ENCODE measurements at places on chromosomes 5 and 9. TPM values are rescaled to one million over a fixed set of nuclear protein-coding genes. Genes with fewer than 3 reads are reported as not detected.

DNA sequence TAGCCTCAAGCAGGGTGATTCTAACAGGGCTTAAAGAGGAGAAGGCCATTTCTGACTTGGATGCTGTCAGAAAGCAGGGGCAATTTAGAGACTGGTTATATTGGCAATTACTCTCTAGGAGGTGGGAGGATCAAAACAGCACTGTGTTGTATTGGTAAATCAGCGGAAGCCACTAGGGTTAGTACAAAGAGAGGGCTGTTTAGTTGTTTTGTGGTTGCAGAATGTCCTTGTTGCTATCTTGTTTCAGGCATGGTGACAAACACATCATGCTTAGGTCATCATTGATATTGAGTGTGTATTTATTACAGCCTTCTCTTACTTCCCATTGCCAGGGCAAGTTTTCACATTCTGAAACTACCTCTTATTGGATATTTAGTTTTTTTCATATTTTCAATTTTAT lies 165.3 kb downstream of the TAF11L14 start:
- no peak for DNase-seq

The LRRC19 gene
- total RNA-seq = not detected

- no peak for DNase-seq
These were observed 184.2 kb upstream of the TMEM161B start for GRCh38 chr5:88452820-88453219.

DNA sequence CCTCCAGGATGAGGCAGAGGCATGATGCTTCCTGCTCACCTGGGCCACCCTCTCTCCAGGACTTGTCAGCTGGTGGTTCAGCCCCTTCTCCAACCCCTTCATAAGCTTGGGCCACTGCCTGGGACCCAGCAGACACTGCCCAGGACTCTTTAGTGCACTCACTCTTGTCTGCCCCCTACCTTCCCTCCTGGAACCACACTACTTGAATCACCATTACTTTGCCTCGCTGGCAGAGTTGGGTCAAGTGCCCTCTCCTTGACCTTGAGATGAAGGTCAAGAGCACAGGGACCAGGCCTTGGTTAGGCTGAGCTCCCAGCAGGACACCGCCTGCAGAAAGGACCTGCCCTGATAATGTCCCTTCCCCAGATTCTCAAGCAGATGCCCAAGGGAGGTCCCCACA lies 8.5 kb upstream of the ENDOG start:
- DNase-seq = no peak

GRCh38 chr9:70480405-70480980 lies 66.0 kb upstream of the KLF9 start:
- DNase-seq = peak; percentile 98

DNA sequence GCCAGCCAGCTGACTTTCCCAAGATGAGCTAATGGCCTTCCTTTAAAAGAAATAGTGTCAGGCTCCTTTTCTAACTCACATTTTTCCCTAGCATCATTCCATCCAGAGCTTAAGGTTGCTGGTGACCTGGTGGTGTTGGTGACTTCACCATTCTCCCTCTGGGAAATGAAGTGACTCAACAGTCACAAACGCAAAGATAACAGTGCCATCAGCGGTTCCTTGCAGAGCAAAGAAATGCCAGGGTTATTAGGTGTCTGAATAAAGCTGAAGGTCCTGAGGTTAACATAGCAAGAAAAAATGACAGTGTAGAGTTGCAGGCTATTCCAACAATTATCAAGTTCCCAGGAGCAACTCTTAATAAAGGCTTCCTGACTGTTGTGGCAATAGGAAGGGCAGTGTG lies 111.8 kb upstream of the SLC44A1 start:
- no peak for DNase-seq

The SLC6A19 gene
- not detected for total RNA-seq

GRCh38 chr5:169702693-169703481 lies 65.8 kb downstream of the DOCK2 start:
- DNase-seq = no peak

DNA sequence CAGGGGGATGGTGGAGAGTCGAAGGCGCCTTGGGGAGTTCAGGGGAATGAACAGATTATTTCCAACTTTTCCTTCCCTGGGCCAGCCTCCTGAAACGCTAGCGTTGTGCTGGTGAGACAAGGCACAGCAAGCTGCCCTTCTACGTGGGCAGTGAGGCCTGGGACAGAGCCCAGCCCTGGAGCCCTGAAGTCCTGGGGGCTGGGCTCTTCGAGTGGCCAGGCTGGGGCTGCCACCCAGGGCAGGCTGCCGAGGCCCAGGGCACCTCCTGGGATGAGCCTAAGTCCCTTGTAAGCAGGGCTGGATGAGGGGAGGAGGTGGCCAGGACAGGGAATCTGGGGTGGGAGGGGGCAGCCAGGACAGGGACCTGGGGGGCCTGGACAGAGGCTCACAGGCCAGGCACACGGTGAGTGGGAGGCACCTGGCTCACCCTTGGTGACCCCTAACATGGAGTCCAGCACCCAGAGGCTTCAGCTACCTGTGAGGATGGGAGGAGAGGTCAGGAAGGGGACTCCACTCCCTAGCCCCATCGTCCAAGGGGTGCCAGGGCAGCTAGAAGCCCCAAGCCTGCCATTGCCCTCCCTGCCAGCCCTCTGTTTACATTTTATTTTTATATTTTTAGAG lies 1.3 kb upstream of the LCN12 start:
- no peak for DNase-seq
